ENCODE measurements at places on chromosomes 3 and 15.

DNA sequence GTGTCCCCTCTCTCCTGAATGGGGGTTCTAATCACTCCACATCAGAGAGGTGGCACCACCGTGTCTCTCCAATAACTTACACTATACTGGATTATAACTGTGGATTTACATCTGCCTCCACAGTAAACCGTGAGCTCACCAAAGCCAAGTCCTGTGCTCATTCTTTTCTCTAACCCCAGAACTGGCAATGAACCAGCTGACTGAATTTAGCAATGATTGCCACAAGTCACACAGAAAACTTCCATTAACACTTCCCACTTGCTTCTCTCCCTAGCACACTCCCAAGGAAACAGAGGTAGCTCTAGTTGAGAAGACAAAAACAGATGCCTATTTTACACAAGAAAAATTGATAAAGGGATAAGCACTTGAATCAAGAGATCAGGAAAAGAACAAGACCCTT lies 361.3 kb downstream of the ULK4 start:
- no peak for DNase-seq

GRCh38 chr3:197026481-197026866 lies 3.1 kb downstream of the MELTF start:
- no peak for DNase-seq

- no peak for DNase-seq
Observed at GRCh38 chr3:14423197-14423743, 20.9 kb downstream of the SLC6A6 start.

GRCh38 chr15:51621155-51621765 lies 1.3 kb downstream of the DMXL2 start:
- DNase-seq = no peak

GRCh38 chr3:23159929-23160328 lies 43.2 kb upstream of the UBE2E2 start:
- peak; percentile 84 for DNase-seq

- DNase-seq = peak; percentile 83
Observed at GRCh38 chr3:106691476-106691875, 685.8 kb upstream of the CCDC54 start.

- DNase-seq = no peak
Observed at GRCh38 chr3:193996641-193997089, 139.3 kb upstream of the HES1 start.

- no peak for DNase-seq
Observed at GRCh38 chr15:92383519-92384324, 10.0 kb upstream of the ST8SIA2 start.

- no peak for DNase-seq
Observed at GRCh38 chr3:133670525-133670995, 8.8 kb upstream of the TOPBP1 start.
